ENCODE measurements at places on chromosomes 12 and 14. TPM values are rescaled to one million over a fixed set of nuclear protein-coding genes. Genes with fewer than 3 reads are reported as not detected.
A peak's percentile ranks its signal among the peaks of the same experiment; 100 is the strongest.

DNA sequence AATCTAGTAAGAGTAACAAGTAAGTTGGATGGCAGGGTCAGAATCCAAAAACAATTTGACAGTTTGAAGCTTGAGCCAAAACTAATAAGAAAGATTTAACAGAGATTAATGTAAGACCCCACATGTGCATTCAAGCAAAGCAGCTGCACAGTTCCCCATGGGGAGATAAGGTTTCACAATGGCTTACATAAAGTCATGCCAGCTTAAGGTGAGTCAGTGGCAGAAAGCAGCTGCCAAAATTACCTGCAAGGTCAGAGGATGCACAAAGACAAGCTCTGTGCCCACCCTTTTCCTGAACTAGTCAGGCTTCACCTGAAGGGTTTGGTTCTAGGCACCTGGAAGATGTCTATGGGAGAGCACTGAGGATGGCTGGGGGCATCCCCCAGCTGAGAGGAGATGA, 36.6 kb upstream of the KRT77 start:
- DNase-seq: no peak

DNA sequence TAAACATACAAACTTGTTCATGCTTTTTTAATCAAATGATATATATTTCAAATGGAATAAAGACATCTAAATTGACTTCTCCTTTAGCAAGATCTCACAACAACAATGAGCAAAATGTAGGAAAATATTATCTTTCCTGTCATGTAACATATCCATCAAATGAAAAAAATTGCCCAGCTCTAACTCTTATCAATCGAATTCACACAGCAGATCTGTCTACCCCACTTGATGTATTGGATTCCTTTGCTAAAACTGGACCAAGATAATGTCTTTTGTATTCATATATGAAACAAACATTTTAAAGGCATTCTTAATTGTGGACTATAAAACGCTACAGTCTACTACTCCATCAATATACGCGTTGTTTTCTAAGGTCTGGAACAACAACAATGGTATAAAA, 218.0 kb downstream of the SOX5 start:
- no peak for DNase-seq

GRCh38 chr14:75495399-75495798, 26.9 kb upstream of the BATF start:
- no peak for DNase-seq

RTL1 gene
- not detected for total RNA-seq

DNA sequence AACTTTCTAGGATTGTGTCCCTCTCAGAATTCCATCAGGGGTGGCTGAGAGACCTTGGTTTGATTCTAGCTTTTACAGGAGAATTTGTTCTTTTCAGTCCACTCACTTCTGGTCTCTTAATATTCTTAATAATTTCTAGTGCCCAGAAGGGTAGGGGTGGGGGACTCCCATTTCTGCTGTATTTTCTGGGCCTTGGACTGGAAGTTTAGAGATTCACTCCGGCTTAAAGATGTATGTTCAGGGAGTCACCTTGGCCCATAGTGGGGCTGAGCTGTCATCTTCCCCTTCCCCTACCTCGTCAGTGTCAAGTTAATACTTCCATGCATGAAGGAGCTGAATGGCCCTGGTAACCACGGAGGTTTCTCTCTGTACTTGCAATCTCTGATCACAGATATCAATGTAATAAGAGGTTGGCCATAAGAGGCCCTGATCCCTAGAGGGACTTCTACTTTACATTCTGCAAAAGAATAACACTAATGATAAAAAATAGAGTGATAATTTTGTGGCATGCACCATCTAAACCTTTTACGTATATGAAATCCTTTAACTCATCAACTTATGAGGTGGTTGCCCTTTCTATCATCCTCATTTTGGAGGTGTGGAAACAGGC, 6.7 kb downstream of the KRT81 start:
- DNase-seq: no peak

DNA sequence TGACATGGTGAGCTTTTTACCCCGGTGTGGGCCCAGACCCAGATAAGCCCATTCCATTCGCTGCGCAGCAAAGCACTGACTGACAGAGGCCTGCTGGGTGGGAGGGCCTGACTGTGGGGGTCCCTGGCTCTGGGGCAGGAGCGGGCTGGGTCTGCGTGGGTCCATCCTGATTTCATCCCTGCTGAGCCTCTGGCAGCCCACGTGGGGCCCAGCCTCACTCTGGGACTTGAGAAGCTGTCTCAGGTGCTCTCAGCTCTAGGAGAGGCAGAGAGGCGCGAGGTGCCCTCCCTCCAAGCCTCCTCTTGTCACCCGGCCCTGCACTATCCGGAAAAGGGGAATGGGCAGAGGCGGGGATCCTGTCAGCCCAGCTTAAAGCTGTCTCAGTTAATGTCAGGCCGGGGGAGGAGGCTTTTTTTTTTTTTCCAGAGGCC, 927 bp downstream of the ABCB9 start:
- DNase-seq: no peak

DNA sequence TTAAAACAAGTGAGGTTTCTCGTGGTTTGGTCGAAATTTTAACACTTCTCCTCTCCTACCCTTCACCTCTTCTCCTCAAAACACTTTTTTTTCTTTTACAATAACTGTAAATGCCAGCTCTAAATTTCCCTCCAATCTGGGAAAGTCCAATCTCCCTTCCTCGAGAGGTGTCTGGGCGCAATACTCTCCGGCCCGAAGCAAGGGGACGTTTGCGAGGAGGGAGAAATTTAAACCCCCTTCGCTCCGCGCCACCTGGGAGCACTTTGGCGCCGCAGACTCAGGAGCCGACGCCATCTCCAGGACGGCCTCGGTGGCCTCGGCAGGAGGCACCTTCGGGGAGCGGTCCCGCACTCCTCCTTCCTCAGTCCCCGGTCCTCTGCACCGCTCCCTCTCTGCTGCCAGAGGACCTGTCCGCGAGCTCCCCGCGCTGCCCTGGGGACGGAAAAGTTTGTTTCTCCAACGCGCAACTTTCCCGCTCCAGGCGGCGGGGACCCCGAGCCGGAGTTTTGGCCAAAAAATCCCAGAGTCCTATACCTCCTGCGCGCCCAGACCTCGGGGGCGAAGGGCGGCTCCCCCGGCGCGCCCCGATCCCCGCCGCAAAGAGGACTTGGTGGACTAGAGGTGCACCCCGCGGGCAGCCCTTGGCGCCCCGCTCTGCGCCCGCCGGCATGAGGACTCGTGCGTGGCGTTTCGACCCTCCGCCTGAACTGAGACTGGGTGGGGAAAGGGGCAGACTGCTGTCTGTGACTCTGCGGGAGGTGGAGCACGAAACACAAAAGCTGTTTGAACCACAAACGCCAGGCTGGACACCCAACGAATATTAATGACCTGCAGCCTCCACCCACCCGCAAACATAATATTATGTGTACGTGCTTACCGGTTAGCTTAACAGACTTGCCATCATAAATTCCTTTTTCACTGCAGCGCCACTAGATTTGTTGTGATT, 95.2 kb upstream of the HMGA2 start:
- peak; percentile 76 for DNase-seq

DNA sequence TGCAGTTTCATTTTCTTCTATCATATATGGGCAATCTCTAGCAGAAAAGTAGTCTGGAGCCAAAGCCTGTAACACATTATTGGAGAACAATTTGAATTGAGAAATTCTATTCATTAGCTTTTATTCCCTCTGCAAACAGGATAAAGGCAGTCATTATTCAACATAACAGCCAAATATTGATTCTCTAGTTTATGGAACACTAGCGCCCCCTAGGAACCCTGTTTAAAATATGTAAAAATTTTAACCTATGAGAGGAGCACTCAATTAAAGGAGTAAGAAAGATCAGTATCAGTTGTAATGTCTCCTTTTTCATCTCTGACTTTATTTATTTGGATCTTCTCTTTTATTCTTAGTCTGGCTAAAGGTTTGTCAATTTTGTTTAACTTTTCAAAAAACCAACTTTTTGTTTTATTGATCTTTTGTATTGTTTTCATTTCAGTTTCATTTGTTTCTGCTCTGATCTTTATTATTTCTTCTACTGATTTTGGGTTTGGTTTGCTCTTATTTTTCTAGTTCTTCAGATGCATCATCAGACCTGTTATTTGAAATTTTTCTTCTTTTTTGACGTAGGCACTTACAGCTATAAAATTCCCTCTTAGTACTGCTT, 4.8 kb upstream of the LMNTD1 start:
- DNase-seq: peak; percentile 89

EML5 gene
- total RNA-seq: 1.0 TPM

LRP6 gene
- 61.7 TPM for total RNA-seq

PTGER2 gene
- total RNA-seq: 1.3 TPM

DNA sequence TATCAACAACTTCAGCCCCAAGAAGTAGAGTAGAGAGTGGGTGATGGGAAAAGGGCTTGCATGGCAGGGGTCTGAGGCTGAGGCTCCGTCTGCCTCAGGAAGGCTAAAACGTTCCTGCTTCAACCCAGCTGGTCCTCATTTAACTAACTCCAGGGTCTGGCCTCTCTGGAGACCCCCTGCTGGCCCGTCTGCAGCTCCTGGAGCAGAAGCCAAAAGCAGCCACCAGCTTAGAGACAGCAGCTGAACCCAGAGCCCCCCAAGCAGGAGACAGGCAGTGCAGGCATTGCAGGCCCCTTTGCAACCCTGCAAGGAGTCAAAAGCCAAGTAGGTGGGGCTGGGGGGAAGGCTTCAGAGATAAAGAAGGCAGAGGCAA, 25.1 kb upstream of the LTBP2 start:
- no peak for DNase-seq

SDSL gene
- not detected for total RNA-seq

DNA sequence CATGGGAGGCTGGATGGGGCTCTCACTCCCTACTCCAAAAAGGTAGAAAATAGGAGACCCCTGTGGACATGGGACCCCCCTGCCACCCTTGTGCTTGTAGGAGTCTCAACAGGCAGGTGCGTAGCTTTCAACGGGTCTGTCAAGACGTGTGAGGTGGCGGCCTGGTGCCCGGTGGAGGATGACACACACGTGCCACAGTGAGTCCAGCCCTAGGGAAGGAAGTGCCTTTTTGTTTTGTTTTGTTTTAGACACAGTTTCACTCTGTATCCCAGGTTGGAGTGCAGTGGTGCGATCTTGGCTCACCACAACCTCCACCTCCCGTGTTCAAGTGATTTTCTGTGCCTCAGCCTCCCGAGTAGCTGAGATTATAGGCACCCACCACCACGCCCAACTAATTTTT, 12.9 kb downstream of the P2RX4 start:
- DNase-seq: no peak

DNA sequence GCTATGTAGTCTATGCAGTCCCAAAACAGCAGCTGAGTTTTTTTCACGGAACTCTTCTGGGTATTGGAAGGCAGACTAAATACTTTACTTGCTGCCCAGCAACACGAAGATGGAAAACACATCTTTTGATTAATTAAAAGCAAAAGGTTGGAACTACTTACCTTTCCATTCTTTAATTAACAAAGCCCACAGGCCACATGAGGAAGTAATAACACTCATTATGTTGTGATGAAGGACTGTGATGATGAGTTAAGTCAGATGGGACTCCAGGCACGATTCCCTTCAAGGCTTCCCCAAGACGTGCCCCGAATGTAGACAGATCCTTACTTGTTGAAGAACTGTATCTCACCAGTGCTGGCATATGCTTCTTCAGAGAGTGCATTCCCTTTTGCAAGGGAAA, 129.0 kb downstream of the WIF1 start:
- DNase-seq: peak; percentile 25

DNA sequence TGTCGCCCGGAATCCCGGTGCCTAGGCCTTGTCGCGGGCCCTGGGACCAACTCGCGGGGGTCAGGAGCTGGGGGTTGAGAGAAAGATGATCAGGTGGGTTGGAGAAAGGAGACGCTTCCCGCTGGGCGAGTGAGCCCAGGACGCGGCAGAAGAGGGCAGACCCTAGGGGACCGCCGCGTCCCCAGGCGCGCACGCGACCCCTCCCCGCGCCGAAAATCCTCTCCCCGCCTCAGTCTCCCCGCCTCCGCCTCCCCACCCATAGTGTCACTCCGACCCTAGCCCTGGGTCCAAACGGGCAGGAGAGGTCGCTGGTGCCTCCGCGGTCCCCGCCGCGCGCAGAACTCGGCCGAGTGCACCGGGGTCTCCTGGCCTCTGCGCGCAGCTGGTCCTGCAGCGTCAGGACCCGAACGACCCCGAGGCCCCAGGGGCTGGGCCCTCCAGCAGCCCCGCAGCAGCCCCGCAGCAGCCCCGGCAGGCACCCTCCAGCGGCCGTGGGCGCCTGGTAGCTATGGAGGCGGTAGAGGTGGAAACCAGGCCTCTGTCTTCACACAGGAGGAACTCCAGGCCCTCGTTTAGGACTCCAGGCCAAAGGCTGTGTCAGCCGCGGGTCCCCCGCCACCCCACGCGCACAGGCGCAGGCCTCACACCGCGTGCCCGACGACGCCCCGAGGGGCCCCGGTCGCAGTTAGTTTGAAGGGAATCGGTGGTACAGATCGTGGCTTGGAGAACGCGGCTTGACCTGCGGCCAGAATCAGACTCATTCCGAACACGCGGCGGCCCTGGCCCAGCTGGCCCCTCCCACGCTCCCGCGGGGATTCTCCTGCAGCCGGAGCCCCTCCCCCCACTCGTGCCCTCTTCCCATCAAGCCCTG, 60.1 kb upstream of the EIF5 start:
- peak; percentile 39 for DNase-seq

GRCh38 chr14:100466111-100466856, 120.9 kb downstream of the BEGAIN start:
- DNase-seq: peak; percentile 55

DNA sequence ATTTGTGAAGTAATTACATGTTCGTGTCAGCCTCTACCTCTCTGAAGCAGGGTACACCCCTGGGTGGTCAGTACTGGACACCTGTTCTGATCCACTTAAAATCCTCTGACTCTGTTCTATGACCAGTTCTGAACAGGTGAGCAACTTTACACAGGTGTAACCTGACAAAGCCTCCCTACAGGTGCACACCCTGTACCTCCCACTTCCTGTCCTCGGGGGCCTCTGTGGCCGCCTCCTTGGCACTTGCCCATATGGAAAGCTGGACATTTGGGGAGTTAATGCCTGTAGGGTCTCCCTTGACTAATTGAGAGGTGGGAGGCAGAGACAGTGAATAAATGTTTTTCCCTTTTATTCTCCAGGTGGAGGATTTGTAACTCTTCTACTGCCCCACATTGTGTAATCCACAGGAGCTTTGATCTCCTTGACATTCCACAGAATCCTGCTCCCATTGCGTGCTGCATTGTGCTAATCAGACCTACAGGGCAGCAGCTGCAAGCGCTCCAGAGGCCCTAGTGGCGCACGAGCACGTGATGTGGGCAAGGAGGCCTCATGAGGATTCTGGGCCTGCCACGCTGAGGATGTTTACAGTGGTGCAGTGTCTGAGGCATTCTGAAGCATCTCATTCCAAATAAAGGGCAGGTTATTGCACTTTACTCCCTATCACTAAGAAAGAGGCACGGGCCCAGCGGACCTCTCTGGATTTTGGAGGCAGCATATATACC, 45.8 kb upstream of the BATF start:
- peak; percentile 73 for DNase-seq

GRCh38 chr14:21226467-21226866, 42.8 kb downstream of the HNRNPC start:
- no peak for DNase-seq

SLC39A5 gene
- 0.59 TPM for total RNA-seq

PAPOLA gene
- 211 TPM for total RNA-seq

GPR132 gene
- 0.14 TPM for total RNA-seq

IGF1 gene
- not detected for total RNA-seq

GRCh38 chr14:89700801-89701200, 253.7 kb downstream of the EFCAB11 start:
- DNase-seq: peak; percentile 18

Measured in GM23338 (cell line).